Hypothalamus (tissue), 51 donors: ENCODE measurements at places on chromosomes 6 and 20.

GRCh38 chr20:19903168-19903811 lies 113.9 kb upstream of the NAA20 start:
- DNase-seq: no peak

DNA sequence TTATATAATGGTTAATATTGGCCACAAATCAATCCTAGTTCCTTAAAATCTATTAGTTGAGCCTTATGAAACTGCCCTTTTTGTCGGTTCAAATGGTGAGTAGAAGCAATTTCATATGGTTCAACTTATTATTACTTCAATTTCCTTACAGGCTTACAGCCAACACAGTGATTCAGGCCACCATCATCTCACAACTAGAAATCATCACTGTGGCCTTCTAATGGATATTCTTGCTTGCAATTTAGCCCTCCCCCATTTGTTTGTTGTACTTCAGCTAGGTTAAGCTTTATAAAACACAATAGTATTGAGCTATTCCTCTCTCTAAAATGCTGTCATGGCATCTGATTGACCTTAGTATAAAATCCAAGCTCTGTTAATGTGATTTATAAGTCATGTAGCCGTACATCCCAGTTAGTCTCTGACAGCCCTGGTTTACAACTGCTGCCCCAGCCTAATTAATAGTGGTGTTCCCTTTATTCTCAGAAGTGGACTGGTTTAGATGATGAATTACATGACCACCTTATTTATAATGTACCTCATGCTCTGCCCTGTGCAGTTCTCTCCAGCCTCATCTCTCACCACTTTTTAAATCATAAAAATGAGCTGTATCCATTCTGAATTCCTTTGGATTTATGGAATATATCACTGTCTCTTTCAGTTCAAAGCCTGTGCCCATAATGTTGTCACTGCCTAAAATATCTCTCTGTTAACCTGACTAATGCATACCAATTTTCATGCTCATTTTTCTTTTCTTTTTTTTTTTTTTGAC lies 36.7 kb downstream of the LAMA2 start:
- no peak for DNase-seq

GRCh38 chr6:111788379-111789276 lies 84.6 kb downstream of the FYN start:
- DNase-seq: no peak

DNA sequence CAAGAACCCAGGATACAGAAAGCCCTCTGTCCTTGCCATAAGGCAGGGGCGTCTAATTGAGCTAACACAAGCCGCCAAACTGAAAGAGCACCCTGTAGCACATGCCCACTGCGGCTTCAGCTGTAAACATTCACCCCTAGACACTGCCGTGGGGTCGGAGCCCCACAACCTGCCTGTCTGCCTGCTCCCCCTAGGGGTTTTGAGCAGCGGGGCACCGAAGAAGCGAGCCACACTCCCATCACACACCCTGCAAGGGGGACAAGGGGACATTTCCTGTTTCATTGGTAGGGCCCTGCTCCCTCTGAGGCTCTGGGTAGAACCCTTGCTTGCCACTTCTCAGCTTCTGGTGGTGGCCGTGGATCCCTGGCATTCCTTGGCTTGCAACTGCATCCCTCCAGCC lies 45.2 kb upstream of the BCLAF1 start:
- no peak for DNase-seq

GRCh38 chr6:1703091-1703855 lies 93.6 kb downstream of the FOXC1 start:
- DNase-seq: no peak

DNA sequence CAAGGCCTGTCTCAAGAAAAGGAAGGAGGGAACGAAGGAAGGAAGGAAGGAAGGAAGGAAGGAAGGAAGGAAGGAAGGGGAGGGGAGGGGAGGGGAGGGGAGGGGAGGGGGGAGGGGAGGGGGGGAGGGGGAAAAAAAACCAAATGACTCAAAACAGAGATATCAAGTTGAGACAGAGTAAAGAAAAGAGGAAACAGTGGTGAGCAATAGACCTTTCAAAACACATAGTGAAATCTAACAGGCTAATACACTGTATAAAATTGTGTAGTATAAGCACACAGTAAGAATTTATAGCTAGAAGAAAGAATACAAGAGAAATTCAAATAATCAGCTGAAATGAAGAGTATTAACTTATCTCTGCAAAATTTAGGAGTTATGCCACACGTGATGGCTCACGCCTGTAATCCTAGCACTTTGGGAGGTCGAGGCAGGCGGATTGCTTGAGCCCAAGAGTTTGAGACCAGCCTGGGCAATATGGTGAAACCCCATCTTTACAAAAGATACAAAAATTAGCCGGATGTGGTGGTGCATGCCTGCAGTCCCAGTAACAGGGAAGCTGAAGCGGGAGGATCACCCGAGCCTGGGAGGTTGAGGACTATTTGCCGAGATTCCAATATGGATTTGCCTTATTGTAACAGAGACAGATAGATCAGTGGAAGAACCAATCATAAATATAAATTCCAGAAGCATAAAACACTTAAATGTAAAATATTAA lies 123.2 kb downstream of the PRND start:
- DNase-seq: no peak

DNA sequence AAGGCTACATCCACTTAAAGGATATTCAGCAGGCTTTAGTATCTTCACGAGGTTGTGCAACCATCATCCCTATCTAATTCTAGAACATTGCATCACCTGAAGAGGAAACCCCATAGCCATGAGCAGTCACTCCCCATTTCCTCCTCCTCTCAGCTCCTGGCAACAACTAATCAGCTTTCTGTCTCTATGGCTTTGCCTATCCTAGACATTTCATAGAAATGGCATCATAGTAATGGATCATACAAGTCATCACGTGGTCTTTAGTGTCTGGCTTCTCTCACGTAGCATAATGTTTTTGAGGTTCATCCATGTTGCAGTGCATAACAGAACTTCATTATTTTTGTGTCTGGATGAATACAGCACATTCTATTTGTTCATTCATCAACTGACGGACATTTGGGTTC lies 20.5 kb downstream of the SNAI1 start:
- DNase-seq: no peak

DNA sequence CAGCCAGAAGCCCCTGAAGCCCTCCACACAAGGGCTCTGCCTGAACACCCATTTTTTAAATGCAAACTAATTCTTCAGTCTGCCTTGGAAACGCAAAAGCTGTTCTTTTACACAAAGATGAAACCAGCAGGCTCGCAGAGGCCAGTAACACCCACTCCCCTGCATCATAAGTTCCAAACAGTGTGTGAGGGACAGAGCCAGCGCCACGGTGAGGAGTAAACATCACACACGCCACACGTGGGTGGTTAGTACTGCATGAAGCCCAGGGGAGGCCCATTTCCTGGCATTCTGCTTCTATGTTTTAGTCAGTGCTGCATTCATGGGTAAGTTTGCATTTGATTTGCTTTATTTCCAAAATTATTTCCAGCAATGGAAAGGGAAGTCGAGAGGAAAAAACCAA lies 217.7 kb upstream of the RIN2 start:
- no peak for DNase-seq

- no peak for DNase-seq
Observed at GRCh38 chr6:65633501-65633900, 73.5 kb downstream of the EYS start.

- DNase-seq: no peak
Observed at GRCh38 chr6:44775121-44775520, 387.6 kb downstream of the CDC5L start.

GRCh38 chr20:59706400-59706693 lies 102.0 kb downstream of the PHACTR3 start:
- no peak for DNase-seq

DNA sequence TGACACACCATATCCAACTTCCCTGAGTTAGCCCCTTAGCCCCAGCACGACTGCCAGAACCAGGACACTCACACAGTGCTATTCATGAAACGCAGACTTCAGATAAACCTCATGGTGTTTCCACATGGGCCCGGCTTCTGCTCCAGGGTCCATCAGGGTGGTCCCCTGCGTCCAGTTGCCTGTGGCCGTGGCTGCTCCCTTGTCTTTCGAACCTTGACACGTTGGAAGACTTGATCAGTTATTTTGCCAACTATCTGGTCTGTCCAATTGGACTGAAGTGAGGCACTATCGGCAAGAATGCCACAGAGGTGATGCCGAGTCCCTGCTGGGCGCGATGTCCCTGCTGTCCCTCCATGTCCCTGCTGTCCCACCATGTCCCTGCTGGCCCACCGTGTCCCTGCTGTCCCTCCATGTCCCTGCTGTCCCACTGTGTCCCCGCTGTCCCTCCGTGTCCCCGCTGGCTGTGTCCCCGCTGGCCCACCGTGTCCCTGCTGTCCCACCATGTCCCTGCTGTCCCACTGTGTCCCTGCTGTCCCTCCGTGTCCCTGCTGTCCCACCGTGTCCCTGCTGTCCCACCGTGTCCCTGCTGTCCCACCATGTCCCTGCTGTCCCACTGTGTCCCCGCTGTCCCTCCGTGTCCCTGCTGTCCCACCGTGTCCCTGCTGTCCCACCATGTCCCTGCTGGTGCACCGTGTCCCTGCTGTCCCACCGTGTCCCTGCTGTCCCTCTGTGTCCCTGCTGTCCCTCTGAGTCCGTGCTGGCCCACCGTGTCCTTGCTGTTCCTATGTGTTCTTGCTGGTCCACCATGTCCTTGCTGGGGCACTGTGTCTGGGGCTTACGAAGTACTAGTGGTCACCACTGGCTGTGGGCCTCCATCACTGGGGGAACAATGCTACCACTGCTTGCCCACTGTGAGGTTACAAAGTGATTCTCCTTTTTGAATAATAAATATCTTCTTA lies 251.4 kb downstream of the DLL1 start:
- no peak for DNase-seq

DNA sequence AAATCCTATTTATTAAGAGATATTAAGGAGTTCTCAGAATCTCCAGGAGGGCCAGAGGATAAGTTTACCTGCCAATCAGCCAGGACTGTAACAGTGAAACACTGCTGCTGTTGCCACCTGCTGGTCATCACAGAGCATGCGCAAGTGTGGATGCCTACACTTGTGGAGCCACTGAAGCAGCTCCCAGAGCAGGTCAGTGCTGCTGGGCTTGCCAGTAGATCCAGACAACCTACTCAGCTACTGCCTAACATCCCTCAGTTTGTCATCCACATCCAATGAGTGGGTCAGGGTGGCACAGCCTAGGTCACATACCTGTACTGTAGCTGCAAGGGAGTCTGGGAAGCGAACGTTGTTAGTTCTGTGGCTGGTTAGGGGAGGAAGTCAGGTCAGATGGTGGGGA lies 18.3 kb upstream of the NHSL1 start:
- DNase-seq: no peak

DNA sequence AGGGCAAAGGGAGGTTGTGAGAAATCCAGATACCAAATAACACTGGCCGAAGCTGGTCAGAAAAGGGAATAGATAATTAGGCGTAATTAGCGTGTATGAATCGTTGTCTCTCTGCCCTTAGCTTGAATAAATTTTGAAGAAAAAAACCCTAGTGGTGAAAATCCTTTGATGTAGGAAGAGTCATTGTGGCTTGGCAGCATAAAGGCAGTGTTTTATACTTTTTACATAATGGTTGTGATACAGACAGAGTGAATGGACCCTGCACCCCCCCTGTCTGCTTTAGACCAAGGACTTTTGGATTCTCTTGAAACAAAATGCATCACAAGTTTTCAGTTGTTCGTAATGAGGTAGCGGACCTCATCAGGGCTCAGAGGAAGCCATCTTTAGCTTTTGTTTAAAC lies 126.5 kb downstream of the AFG1L start:
- DNase-seq: no peak

DNA sequence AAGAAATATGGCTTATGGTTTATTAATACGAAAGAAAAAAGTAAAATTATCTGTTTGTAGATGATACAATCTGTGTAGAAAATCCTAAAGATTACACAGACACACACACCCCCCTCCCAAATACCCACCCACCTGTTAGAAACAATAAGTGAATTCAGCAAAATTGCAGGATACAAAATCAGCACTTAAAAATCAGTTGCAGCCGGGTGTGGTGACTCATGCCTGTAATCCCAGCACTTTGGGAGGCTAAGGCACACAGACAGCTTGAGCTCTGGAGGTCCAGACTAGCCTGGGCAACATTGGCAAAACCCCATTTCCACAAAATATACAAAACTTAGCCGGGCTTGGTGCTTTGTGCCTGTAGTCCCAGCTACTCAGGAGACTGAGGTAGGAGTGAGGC lies 42.3 kb downstream of the NINL start:
- no peak for DNase-seq

DNA sequence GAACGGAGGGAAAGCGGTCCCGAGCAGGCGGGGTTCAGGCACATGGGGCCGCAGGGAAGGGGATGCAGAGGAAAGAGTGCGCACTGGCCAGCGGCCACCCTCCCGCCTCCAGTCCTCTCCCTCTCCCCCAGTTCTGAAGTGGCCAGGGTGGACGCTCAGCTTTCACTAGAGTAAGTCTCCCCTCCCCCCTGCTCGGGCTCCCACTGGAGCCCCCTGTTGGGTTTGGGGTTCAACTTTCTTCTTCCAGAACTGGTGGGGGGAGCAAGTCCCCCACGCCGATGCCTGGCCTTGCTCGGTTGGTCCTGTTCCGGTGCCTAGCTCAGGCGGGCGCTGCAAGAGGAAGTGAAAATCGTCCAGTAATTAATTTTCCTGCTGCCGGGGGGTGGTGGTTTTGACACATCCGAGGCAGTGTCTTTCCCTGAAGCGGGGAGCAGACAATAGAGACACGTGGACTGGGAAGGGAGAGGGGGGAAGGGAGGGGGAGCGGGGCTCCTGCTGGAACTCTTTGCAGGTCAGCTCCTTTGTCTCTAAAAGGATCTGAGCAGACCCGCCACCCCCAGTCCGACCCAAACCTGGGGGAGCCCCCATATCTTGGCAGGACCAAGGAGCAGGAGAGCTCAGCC lies 824 bp upstream of the SCRT2 start:
- DNase-seq: no peak

DNA sequence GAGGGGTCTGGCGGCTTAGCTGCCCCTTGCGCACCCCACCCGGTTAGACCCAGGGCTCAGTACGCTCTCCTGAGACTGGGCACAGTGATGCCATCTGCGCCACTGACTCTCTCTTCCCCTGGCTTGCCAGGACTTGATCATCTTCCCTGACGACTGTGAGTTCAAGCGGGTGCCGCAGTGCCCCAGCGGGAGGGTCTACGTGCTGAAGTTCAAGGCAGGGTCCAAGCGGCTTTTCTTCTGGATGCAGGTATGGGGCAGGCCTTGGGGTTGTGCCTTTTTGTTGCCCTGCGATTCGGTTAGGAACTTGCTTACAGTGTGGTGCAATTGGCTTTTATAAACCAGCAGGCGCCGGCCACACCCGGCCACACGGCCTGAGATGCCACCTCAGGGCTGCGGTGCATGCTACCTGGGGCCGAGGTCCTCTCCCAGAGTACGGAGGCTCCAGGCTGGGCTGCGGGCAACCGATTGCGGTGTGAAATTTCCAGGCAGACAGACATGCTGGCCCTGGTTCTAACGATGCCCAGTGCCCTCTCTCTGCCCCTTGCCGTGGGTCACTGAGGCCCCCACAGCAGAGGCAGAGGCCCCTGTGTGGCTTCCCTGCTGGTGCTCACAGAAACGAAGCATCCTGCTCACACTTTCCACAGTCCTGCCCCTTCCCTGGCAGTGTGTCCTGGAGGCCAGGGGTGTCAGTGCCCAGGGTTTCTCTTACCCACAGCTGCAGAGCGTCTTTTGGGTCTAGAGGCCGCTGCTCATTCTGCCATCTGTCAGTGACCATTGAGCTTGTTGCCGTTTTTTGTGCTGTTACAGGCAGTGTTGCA lies 1.7 kb downstream of the ADRM1 start:
- no peak for DNase-seq

GRCh38 chr6:52061481-52061880 lies 25.9 kb downstream of the PKHD1 start:
- no peak for DNase-seq
